ENCODE measurements at places on chromosomes 11 and 22.

- DNase-seq: no peak
Observed at GRCh38 chr11:119638851-119639250, 90.1 kb downstream of the NECTIN1 start.

DNA sequence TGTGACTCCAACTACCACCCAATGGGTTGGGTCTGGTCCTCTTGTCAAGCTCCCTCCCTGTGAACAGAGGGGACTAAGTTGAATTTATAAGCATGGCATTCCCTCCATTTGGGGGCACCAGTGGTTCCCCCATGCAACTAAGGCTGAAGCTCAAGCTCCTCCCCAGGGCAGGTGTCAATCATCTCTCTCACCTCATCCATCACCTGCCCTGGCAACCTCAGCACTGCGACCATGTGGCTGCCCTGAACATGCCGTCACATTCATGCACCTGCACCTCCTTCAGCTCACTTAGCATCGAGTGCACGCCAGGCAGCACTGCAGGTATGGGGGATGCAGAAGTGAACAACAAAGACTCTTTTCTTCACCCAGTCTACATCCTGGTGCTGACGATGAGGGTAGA, 799.3 kb downstream of the TBC1D22A start:
- no peak for DNase-seq

GRCh38 chr11:61736310-61736709, 16.1 kb upstream of the MYRF start:
- DNase-seq: no peak

GRCh38 chr11:122220321-122220720, 104.3 kb upstream of the BLID start:
- DNase-seq: no peak

- DNase-seq: no peak
Observed at GRCh38 chr11:87224486-87224885, 186.8 kb downstream of the TMEM135 start.

- no peak for DNase-seq
Observed at GRCh38 chr11:33866936-33867335, 24.9 kb downstream of the LMO2 start.

DNA sequence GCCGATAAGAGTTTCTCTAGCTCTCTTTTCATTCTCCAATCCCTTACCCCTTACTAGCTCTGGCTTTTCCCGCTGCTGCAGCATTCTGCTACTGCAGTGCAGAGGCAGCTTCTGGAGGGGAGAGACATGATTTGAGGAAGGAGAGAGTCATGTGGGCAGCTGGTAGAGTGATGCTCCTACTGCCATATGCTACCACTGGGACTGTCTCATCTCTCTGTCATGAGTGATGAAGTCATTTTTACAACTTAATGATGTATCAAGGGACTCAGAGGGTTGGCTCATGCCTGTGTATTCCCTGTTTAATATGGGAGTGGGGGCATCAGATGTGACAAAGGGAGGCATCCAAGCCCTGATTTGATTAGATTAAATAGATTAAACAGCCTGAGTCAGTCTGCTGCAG, 11.3 kb downstream of the SLC17A6 start:
- no peak for DNase-seq

GRCh38 chr22:31618057-31618456, 44.0 kb downstream of the PISD start:
- no peak for DNase-seq

Data from AML-193 (cell line).